ENCODE measurements at places on chromosomes 7 and 10.

DNA sequence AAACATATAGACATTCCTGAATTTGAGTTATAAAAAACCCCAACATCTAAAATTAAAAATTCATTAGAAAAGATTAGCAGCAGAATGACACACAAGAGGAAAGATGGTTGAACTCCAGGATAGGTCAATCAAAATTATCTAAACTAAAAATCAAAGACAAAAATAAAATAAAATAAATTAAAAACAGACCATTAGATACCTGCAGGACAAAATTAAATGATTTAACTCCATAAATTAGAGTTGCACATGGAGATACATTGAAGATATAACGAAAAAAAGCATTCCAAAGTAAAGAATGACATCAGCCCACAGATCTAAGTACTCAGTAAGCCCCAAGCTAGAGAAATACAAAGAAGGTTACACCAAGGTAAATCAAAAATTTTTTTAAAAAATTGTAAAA, 226.1 kb upstream of the SORCS1 start:
- DNase-seq: no peak

DNA sequence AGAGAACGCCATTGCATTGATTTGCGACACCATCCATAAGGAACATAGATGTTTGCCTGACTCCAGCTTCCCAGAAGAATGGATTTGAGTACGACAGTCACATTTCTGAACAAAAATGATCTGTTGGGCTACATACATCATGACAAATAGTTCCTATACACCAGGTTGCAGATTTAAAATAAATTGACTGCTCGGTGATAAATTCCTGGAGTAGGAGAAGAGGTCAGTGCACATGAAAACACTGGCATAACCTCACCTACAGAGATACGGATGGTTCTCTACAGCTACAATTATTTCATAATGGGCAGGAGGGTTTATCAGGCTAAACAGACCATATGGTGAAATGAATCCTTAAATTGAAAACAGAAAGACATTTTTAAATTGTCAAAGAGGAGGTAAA, 316.5 kb upstream of the ADARB2 start:
- DNase-seq: no peak

- no peak for DNase-seq
These were observed 54.5 kb downstream of the FRMD4A start for GRCh38 chr10:14276210-14276609.

DNA sequence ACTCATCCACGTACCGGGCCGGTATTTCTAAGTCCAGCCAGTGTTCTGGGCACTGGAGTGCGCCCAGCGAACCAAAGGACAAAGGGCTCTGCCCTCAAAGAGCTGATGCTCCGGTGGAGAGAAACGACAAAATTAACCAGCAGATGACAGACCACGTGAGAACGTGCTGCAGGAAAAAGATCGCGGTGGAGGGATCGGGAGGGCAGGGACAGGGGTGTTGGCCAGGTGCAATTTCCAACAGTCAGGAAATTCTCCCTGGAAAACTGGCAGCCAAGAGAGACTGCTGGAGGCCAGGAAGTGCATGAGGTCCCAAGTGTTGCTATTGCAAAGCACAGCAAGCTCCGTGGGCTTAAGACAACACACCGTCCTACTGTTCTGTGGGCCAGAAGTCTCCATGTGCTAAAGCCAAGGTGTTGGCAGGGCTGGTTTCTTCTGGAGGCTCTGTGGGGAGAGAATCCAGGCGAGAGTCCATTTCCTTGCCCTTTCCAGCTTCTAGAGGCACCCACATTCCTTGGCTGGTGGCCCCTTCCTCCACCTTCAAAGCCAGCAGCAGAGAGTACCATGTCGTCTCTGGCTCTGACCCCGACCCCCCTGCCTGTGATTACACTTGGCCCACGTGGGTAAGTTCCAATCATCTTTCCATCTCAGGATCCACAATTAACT, 21.3 kb upstream of the AMZ1 start:
- DNase-seq: no peak

GRCh38 chr7:82430500-82431465, 12.8 kb downstream of the CACNA2D1 start:
- DNase-seq: no peak

GRCh38 chr10:69949770-69950169, 102.9 kb upstream of the MACROH2A2 start:
- no peak for DNase-seq

GRCh38 chr10:43728425-43728824, 79.7 kb upstream of the ZNF32 start:
- DNase-seq: no peak

GRCh38 chr10:92695679-92696605, 6.2 kb downstream of the HHEX start:
- DNase-seq: no peak

- peak; percentile 68 for DNase-seq
These were observed 808.5 kb upstream of the CELF2 start for GRCh38 chr10:10209167-10209566.

DNA sequence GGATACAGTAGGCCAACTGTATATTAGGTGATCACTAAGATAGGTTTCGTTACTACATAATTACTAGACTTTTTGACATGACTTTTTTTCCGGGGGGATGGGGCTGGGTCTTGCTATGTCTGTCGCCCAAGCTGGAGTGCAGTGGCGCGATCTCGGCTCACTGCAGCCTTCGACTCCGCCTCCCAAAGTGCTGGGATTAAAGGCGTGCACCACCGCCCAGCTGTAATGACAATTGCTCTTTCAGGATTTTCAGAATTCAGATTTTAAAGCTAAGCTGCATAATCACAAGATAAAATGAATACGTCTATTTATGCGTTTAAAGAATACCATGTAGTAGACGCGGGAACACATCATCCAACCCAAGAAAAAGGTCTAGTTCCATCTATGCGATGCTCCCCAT, 982 bp downstream of the IDI1 start:
- no peak for DNase-seq

DNA sequence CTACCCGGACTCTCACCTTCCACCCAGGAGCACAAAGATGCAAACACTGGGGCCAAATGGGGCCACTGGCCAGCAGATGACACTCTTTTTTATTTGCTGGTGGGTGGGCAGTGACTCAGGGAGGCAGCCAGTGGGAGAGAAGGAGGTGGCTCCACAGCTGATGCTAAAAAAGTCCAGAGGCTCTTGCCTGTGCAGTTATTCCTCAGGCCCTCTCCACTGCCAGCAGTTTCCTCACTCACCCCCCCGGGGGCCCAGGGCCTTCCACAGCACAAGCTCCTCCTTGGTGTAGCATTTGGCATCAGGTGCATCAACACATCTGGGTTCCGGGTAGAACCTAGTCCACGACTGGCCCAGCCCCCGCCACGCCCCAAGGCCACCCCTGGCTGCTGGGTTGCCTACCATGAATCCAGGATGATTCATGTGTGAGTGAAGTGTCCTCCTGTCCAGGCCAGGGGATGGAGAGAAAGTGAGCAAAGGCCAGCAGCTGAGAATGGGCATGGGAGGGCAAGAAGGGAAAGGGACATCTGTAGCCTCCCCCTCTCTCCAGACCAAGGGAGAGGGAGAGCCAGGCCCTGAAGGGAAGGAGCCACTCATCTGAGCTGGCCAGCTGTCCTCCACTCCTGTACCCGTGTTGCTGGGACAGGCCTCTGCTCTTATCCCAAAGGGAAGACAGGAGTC, 1.7 kb upstream of the KCNH2 start:
- DNase-seq: no peak

DNA sequence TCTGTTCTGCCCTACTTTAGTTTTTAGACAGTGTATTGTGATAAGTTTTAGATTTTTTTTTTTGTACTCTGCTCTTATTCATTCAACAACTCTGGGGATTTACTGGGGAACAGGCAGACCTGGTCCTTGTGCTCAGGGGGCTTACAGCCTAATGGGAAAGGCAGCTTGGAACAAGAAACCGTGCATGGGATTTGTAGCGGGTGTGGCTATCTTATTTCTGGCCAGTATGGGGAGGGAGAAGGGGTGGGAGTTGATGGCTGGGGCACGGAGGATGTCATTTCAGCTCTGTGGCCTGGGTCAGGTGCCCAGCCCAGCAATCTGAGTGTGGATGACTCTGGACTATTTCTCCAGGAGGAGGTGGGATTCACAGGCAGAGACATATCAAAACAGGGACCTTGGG, 47.0 kb downstream of the GRK5 start:
- no peak for DNase-seq

GRCh38 chr10:59588791-59589190, 120.9 kb downstream of the SLC16A9 start:
- DNase-seq: no peak

DNA sequence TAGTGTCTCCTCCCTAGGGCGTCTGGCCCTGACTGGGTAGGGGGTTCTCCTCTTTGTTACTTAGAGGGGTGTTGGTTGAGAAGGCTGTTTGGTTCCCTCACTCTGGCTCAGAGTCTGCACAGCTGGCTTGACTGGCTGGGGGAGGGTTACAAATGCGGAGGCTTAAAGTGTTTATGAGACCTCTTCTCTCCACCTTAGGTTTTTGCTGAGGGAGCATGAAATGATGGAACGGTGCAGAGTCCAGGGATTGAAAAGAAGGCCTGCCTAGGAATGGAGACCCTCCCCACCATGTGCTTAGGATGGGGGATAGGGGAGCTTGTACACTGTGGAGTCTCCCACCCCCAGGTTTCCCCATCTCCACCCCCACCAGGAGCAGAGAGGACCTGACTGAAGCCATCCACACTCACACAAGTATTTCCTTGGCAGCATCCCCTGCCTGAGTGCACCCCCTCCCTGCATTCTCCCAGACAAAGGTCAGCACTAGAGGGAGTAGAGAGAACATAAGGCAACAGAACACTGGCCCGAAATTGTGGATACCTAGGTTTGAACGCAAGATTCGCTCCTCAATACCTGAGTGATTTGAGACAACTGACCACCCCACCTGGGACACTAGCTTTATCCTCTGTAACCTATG, 1.7 kb upstream of the LDB1 start:
- DNase-seq: no peak

GRCh38 chr7:157771-158625, 34.4 kb upstream of the FAM20C start:
- DNase-seq: no peak

DNA sequence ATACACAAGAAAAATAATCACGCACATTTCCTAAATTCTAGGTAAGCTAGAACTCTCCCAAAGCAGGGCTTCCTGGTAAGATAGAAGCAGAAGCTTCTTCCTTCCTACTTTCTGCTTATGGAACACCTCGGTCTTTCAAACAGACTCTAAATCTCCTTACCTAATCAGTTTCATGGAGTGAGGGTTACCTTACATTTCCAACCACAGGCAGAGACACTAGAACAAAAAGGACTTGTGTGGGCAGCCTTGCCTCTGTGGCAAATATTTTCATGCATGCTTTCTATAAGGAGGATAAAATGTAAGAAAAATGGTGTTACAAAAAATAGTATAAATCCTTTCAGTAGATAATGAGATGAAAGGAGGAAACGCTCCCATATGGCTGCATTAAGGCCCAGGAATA, 386.3 kb upstream of the SMIM30 start:
- DNase-seq: no peak

GRCh38 chr10:43666552-43666951, 17.9 kb upstream of the ZNF32 start:
- DNase-seq: no peak

GRCh38 chr10:78410046-78410965, 376.6 kb downstream of the RPS24 start:
- no peak for DNase-seq

DNA sequence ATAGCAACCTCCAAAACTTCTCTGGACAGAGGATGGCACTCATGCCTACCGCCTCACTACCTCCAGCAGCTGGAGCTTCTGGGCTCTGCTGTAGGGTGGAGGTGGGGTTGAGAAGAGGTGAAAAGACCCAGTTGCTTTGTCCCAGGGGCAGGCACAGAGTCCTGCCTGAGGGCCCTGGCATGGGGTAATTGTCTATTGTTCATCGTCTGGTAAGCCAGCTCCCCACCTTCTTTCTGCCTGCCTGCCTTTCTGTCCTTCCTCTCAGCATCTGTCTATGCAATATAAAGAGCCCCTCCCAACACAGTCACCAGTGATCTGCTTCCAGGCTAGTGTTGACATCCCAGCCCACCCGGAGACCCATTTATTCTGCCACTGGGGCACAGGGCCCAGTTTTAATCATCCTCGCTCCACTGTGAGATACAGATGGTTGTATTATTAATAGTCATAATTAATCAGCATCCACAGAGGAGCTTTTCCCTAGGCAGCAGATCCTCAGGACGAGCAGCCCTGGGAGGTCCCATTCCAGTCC, 39.0 kb downstream of the ZMIZ1 start:
- no peak for DNase-seq

DNA sequence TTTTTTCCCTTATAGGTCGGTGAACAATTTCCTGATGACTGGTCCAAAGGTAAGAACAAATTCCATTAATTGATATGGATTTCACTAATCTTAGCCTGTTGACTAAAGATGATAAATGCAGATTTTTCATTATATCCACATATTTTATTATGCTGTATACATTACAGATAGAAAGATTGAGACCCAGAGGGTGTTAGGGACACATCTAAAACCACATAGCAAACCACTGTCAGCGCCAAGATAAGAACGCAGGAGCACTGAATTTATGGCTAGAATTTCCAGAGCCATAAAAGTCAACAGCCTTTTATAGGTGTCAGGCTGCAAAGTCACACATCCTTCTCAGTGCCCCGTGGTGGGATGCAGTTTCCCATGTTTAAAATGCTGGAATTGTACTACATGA, 16.2 kb downstream of the WNT8B start:
- DNase-seq: no peak

DNA sequence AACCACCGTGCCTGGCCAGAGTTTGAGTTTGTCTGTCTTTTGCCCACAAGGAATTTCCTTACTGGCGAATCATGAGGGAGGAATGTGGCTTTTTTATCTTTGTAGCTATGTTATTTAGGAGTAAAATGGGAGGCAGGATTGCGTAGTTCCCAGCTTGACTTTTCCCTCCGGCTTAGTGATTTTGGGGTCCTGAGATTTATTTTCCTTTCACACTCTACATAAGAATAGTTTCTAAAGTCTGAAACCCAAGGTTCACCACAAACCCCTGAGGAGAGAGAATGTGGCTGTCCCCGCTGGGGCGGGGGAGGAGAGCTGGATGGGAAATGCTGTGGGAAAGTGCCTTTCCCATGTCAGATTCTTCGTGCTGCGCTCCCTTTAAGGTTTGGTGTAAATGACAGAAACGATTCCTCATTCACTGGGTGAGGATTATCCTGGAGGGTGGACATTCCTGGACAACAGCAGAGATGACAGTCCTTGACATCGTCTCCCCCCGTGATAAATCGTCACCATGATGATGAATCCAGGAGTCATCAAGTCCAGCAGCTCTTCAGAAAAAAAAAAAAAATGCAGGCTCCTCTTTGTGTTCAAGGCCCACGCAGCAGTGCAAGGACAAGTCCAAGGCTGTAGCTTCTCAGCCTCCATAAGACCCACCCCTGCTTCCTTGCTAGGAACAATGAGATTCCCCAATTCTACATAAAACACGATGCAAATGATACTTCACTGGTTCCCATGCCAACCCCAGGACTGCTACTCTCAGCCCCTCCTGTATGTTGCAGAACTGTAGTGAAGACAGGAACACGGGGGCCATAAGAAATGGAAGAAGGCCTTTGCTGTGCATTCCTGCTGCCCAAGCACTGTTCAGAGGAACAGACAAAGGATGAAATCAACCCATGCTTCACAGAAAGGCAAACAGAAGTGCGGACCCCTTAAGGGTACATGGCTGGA, 233.1 kb downstream of the CCDC3 start:
- no peak for DNase-seq

- DNase-seq: no peak
These were observed 25.2 kb downstream of the TMEM270 start for GRCh38 chr7:73885975-73886798.

Data from skeletal muscle cell (primary cell).